Globus pallidus (tissue), 1 donor: ENCODE measurements at places on chromosomes 3 and 15.

DNA sequence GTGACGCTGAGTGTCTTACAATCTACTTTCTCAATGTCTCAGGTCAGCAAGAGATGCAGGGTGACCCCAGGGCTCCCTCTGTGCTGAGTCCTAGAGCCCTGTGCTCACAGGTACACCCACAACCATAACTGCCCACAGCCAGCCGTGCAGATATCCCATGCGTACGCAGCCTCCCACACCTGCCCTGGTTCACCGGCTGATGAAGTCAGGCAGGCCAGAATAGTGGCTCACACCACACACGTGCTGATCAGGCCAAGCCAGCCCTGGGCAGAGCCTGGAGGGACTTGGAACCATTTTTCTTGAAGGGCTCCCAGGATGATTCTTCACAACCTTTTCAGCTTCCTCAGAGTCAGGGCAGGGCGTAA lies 63.6 kb upstream of the RPL32 start:
- DNase-seq = no peak

- DNase-seq = peak; percentile 54
These were observed 7.9 kb upstream of the BCL2A1 start for GRCh38 chr15:79978655-79979514.

GRCh38 chr15:73227433-73228056 lies 141.2 kb downstream of the HCN4 start:
- no peak for DNase-seq

DNA sequence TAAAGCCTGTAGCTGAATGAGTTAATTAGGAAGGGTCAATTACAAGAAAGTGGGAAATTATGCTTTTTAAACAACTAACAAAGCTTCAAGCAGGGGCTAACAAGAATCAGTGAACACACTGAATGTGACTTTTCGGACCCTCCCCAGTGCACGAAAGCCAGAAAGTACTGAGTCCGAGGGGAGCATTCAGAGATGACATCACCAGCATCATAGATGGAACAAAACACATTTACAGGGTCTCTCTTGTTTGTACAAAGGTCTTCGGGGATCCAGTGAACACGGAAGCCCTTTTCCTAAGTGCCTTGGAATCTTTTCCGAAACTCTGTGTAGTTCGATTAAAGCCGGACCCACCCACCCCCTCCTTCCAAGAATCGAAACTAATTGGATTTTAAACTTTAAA lies 829 bp downstream of the DCP1A start:
- peak; percentile 12 for DNase-seq

GRCh38 chr3:14426305-14426620 lies 23.9 kb downstream of the SLC6A6 start:
- no peak for DNase-seq

GRCh38 chr3:102098130-102098885 lies 249.0 kb downstream of the NFKBIZ start:
- DNase-seq = no peak

- no peak for DNase-seq
These were observed 8.1 kb downstream of the ABTB1 start for GRCh38 chr3:127680798-127681221.

GRCh38 chr15:67199391-67199790 lies 55.1 kb downstream of the AAGAB start:
- no peak for DNase-seq

DNA sequence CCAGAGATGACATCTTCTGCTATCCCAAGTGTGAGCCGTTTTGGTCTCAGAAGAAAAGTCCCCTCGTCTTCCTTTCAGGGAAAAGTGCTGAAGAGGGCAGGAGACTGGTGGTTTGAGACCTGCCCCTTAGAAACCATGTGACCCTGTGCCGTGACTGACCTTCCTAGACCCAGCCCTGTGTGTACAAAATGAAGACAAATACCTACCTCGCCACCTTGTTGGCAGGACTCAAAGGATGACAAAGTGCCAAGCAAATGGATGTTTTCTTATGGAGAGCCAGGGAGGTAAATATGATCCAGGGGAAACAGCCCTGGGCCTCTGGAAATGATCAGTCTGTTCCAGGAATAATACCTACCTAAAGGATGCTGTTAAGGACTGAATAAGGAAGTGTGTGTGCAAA lies 41.3 kb downstream of the FAM174B start:
- DNase-seq = no peak
